ENCODE measurements at places on chromosomes 4 and X.
A peak's percentile ranks its signal among the peaks of the same experiment; 100 is the strongest.

GRCh38 chr4:77872723-77873445 lies 10.3 kb downstream of the MRPL1 start:
- no peak for DNase-seq

DNA sequence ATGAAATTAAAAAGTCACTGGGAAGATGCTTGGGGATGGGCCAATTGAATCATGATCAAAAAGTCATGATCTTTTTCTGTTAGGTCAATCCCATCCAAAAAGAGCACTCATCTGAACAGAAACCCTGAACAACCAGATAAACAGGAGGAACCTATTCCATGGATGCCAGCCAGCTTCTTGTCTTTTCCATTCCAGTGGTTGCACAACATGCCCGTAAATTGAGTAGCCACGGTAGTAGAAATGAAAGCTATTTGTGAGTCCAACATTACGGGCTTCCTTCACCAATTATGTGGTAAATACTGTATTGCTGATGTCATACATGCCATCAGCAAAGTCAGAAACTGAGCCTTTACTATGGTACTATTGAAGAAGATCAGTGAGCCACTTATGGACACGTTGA lies 982.4 kb upstream of the HS3ST1 start:
- no peak for DNase-seq

DNA sequence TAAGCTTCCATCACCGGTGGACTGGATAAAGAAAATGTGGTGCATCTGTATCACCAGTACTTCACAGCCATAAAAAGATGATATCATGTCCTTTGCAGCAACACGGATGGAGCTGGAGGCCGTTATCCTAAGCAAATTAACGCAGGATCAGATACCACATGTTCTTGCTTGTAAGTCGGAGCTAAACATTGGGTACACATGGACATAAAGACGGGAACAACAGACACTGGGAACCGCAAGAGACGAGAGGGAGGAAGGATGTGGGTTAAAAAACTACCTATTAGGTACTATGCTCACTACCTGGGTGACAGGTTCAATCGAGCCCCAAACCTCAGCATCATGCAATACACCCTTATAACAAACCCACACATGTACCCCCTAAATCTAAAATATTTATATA lies 16.3 kb upstream of the IDS start:
- DNase-seq, result peak; percentile 59

DNA sequence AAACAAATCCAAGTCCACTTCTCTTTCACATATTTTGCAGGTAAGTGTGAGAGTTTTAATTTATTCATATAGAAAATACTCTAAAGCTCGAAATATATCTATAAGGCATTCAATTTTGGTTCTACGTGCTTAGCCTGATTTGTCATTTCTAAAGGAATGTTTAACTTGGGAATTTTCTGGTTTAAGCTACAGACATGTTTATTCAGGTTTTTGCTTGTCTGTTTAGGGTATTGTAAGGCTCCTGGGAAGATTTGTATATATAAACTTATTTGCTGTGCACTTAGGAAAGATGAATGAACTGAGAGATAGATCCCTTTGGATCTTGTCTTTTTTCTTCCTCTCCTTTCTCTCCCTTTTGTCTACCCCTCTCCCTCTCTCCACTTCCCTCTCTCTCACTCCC lies 185.9 kb upstream of the NEIL3 start:
- DNase-seq, result no peak

- DNase-seq, result no peak
Measured at GRCh38 chrX:50206753-50207152, 2.2 kb downstream of the CCNB3 start.

DNA sequence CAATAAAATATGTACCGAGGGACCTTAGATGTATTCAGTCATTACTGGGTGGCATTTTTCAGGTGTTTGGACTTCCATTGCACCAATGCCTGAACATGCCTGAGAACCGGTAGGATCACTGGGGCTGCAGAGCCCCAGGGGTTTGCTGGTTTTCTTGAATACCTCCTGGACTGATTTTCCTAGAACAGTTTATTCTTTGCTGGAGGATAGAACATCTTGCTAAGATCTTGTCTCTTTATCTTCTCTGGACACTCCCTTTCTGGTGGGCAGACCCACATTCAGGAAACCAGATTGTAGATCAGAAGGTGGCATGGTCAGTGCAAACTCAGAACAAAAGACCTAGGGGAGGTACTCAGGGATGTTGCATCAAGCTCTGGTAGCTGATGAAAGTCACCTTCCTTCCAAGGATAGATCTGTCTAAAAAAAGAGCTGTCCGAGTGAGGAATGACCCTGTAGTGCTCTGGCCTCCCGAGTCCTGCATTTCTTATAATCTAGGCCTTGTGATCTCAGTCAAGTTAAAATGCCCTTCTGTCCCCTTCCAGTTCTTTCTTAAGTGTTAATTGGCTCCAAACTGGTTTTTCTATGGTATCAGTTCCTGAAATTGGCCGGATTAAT lies 84.8 kb downstream of the CLDN34 start:
- DNase-seq, result no peak

DNA sequence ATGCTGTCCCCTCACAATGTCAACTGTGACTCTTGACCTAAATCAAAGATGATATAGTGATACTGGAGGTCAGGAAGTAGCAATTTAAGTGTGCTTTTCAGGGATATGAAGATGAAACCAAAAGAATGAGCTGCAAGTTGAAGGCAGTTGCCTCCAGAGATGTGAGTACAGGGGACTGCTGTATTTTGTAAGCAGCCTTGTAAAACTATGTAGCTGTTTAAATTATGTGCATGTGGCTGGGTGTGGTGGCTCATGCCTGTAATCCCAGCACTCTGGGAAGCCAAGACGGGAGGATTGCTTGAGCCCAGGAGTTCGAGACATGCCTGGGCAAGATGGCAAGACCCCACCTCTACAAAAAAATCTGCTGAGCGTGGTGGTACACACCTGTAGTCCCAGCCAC lies 15.1 kb upstream of the TNIP2 start:
- DNase-seq, result no peak

GRCh38 chrX:74781507-74782034 lies 143.7 kb downstream of the NEXMIF start:
- no peak for DNase-seq

All from CD4-positive, alpha-beta T cell treated with Interleukin-10 for 1 hour (primary cell).